ENCODE measurements at places on chromosomes 16 and 17.

- no peak for DNase-seq
Observed at GRCh38 chr16:85587762-85588556, 25.2 kb upstream of the GSE1 start.

GRCh38 chr17:81576621-81577277 lies 24.6 kb upstream of the FAAP100 start:
- peak; percentile 82 for DNase-seq

- DNase-seq: peak; percentile 35
Observed at GRCh38 chr16:30068750-30069610, 3.4 kb downstream of the ALDOA start.

DNA sequence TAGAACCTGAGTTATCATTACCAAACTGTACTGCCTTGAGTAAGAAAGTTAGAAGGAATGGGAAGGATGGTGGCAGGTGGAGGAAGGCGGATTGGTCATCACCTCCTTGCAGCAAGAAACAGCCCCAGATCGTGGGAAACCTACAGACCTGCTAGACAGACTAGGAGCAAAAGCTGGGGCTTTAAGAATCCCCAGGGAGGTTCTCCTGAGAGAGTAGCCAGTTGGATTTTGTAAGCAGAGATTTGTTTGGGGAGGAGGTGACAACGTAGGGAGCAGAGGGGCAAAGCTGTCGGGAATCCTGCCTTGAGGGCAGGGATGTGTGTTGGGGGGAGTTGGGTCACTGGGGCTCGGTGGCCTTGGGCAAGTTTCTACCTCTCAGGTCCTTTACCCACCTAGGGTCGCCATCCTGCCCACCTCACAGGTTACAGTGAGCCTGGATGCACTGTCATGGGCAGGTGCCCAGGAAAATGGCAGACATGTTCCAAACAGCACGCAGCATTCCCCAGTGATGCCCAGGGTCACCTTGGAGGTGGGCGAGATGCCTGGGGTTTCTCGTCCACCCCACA lies 49.2 kb upstream of the STH start:
- DNase-seq: no peak

- no peak for DNase-seq
Observed at GRCh38 chr17:72439893-72440502, 319.2 kb downstream of the SOX9 start.

DNA sequence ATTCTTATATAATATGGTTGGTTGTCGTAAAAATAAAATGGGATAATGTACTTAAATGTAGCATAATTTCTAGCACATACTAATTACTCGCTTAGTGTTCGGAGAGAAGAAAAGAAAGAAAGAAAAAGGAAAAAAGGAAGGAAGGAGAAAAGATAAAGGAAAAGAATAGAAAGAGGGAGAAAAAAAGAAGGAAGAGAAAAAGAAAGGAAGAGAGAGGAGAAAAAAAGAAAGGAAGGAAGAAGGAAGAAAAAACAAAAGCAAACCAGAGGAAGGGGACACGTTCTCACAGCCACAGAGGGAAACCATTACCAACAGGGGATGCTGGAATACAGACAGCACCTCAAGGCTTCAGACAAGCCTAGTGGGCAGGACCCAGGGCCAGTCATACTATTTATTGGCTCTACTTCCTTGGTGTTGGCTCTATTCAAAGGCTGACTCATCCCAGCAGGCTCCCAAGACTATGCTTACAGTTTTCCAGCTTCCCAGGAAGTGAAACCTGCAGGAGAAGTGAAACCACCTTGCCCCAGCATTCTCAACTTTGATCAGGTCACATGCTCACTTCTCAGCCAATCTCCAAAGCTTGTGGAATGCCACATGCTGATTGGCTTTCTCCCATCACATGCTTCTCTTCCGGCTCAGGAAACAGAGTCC lies 273.5 kb upstream of the IRX5 start:
- peak; percentile 10 for DNase-seq

DNA sequence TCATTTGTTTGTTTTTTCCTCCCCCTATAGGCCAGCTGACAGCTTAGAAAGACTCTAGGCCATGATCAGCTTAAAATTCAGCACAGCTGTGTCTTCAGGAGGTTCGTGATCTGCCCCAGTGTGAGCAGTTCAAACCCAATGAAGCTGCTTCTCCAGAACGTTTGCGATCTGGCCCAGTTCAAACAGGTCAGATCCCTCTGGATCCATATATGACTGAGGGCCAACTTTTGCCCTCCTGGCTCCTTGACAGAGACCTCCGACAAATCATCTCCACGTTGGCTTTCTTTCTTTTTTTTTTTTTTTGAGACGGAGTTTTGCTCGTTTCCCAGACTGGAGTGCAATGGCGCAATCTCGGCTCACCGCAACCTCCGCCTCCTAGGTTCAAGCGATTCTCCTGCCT lies 50.2 kb upstream of the ATF7IP2 start:
- no peak for DNase-seq

- no peak for DNase-seq
Observed at GRCh38 chr16:49498666-49499413, 125.2 kb downstream of the C16orf78 start.

- peak; percentile 41 for DNase-seq
Observed at GRCh38 chr17:489758-490329, 137.2 kb upstream of the RPH3AL start.

DNA sequence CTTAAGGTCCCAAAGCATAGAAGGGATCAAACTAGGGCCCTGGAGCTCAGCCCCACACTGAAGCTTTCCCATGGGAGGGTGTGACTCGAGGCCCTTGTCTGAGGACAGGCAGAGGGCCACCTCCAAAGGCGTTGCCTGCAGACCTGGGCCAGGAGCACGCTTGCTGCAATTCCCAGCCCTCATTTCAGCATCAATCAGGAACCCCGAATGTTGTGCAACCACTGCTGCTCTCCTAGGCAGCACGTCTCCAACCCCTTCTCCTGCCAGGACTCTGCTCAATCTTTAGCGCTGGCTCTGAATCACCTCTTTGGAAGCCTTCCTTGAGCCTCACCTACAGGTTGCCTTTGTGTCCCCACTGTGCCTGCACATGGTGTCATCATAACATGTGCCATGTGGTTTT lies 14.0 kb upstream of the ATP2C2 start:
- DNase-seq: no peak

- DNase-seq: no peak
Observed at GRCh38 chr16:88806491-88807111, 3.0 kb downstream of the CDT1 start.

DNA sequence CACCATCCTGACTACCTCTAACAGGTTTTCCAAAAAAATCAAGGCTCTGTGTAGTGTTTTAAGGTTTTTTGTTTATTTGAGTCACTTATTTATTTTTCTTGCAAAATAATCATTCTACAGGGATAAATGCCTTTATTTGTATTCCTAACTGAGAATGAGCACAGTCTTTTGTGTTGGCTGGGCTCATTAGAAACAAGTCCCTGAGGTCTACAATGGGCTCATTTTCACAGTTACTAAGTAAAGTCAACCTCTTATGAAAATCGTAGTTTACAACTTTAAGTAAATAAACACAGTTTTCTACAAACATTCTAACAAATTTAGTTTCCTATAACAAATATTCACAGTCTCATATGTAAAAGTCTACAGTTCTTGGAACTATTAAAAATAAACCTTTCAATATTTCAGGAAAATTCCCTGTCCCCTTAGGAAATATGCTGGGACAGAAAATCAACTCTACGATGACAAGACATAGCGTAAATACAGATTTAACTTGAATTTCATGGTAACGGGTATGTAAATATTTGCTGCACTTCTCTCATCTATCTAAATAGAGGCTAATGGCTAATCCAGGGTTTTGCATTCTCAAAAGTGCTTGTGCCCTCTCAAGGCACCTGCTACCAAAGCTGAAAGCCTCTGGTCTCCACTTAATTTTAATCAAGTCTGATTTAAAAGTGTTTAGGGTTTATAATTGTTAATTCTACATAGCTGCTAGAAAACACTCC lies 31.5 kb upstream of the CDH5 start:
- DNase-seq: no peak

GRCh38 chr17:68382582-68383085 lies 74.7 kb downstream of the WIPI1 start:
- DNase-seq: no peak

DNA sequence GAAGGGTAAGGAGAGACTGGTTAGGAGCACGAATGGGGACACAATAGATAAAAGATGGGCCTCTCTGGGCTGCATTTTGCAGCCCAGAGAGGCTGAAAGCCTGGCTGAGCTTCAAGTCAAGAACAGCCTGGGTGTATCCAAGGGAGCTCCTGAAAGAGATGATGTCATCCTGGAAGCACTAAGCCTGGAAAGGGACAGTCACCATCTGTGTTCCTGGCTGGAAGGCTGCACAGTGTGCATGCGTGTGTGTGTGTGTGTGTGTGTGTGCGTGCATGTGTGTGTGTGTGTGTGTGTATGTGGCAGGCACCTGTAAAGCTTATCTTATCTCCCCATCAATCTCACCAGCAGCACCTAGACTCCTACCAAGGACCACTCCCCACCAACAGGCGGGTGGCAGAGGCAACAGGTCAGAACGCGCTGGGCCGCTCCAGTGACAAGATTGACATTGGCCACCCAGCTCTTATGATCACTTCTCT lies 44.1 kb downstream of the COG7 start:
- peak; percentile 76 for DNase-seq

DNA sequence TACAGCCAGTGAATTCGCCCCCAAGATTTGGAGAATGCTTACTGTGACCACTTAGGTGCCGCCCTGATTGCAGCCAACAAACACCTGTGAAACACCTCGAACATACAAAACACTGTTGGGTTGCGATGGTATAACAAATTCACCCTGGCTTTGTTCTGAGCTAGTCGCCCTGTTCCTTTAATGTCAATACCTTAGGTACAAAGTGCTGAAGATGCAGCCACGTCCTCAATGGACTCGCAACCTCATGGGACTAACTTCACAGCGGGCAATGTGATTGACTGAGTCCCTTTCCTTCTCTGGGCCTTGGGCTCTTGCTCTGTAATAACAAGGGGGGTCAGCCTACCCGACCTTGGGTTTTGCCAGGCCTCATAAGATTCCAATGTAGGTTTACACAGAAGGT lies 28.9 kb upstream of the GOSR2 start:
- DNase-seq: no peak

DNA sequence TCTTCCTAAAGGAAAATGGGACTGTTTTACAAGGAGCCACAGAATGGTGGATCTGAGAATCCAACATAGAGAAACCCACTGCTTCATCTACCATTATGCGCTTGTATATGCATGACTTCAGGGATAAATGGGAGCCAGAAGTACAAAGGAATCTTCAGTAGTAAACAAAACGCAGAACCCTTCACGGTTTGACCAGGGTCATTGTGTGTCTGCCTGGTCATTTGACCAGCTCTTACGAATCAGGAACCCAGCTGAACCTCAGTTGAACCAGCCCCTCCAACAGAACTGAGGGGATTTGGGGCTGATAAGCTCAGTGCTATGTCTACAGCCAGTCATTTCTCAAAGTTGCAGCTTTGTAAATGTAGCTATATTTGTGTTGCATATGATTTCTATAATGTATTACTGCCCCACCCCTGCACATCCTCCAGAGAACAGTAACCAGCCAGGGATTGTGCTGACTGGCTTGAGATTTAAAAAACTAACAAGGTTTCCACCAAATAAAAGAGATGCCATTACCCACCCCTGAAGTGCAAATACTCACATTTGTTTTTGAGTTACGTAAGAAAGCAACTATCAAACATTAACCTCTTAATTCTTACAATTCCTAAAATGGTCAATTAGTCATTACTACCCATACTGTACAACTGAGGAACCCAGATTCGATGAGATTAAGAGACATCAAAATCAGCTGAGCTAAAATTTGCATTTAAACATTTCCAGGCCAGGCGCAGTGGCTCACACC lies 6.3 kb downstream of the CMTM4 start:
- no peak for DNase-seq

GRCh38 chr16:11629071-11630030 lies 38.9 kb upstream of the SNN start:
- DNase-seq: no peak

DNA sequence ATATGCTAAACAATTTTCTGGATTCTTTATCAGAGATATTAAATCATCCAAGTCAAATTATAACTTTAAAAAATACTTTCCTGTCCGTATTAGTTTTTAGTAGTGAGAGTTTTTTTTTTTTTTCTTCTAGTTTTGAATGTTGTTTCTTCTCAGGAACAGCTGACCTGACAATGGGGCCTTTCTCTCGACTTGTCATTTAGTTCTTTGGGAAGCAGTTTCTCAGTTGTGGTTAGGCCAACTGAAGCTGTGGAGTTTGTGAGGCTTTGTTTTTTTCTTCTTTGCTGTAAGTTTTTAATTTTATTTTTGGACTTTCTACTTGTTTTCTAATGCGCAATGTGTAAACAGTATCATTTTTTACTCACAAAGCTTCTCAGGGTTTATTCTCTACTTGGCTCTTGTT lies 140.8 kb downstream of the FTO start:
- DNase-seq: no peak

GRCh38 chr16:88472637-88473205 lies 19.6 kb downstream of the ZFPM1 start:
- DNase-seq: no peak

GRCh38 chr16:11707679-11708197 lies 34.9 kb downstream of the TXNDC11 start:
- no peak for DNase-seq

- DNase-seq: peak; percentile 3
Observed at GRCh38 chr16:3401719-3402397, 843 bp downstream of the ZNF174 start.

All from HFFc6 (cell line).